Stimulated activated CD8-positive, alpha-beta memory T cell treated with anti-CD3 and anti-CD28 coated beads, Interleukin-12 subunit alpha, Interleukin-12 subunit beta, amount 100 ng/mL, for 4 hours (primary cell): ENCODE measurements at places on chromosomes 5 and 9.

DNA sequence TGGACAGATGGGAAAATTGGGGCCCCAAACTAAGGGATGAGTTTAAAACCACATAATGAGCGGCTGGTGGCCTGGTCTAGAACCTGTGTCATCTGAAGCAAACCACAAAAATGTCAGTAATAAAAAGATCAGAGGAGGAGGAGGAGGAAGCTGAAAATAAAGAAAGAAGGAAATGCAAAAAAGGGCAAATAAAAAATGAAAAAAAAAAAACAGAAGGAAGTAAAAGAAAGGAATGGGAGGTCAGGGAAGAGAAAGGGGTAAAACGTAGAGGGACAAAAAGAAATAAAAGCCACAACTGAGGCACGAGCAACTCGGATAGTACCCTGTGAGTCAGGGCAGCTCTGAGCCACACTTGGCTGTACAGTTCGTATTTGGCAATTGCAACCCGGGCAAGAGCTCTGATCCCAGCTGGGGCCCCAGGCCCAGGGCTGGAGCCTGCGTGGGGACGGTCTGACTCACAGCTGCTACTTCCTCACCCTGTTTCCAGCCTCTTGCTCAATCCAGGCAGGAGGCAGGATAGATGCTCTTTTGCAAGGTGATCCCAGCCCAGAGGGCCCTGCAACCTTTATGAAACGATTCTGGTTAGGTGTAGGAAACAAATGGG is 137.9 kb upstream of the TRIM32 start:
- no peak for DNase-seq

GRCh38 chr5:78295035-78295961 is 800 bp upstream of the AP3B1 start:
- DNase-seq: peak; percentile 27

GRCh38 chr9:130050462-130050861 is 3.2 kb upstream of the GPR107 start:
- no peak for DNase-seq

DNA sequence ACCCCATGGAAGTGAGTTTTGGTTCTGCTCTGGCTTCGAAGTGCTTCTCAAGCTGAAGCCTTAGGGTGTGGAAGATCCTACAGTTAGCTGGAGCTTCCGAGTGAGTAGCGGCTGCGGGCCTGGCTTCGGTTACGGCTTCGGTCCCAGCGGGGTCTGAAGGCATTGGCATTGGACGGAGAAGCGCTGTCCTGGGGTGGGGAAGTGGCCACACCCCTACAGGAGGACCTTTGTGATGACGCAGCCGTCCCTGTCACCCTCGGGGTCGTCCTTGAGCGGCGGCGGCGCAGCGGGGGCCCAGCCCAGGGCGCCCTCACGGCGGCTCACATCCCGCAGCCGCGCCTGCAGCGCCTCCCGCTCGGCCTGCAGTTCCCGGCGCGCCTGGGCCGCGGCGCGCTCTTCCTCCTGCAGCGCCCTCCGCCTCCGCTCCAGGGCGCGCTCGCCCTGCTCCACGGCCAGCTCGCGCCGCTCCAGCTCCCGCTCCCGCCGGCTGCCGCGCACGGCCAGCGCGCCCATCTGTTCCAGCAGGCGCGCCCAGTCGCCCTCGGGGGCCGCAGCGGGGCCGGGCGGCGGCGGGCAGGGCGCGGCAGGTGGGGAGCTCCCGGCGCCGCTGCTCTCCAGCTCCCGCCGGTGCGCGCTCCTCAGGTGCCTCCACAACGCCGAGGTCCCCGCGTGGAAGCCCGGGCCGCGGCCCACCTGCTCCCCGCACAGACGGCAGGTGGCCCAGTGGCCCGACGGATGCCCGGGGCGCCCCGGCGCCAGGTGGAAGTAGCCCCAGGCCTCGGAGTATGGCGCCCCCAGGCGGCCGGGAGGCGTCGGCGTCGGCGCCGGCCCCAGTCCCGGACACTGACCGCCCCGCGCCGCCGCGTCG is 9.9 kb downstream of the ZBED3 start:
- peak; percentile 14 for DNase-seq

GRCh38 chr5:14451871-14452270 is 129.7 kb upstream of the OTULINL start:
- no peak for DNase-seq

DNA sequence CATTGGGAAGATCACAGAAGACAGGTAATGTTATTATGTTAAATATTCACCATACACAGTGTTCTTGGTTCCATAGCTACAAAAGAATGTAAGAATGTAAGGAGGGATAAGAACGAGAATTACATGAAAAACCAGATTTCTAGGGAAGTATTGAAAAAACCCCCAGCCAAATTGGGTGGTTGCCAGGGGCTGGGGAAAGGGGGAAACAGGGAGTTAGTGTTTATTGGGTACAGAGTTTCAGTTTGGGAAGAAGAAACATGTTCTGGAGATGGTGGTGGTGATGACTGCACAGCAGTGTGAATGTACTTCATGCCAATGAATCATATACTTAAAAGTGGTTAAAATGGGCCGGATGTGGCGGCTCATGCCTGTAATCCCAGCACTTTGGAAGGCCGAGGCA is 40.3 kb downstream of the GLRX start:
- no peak for DNase-seq

DNA sequence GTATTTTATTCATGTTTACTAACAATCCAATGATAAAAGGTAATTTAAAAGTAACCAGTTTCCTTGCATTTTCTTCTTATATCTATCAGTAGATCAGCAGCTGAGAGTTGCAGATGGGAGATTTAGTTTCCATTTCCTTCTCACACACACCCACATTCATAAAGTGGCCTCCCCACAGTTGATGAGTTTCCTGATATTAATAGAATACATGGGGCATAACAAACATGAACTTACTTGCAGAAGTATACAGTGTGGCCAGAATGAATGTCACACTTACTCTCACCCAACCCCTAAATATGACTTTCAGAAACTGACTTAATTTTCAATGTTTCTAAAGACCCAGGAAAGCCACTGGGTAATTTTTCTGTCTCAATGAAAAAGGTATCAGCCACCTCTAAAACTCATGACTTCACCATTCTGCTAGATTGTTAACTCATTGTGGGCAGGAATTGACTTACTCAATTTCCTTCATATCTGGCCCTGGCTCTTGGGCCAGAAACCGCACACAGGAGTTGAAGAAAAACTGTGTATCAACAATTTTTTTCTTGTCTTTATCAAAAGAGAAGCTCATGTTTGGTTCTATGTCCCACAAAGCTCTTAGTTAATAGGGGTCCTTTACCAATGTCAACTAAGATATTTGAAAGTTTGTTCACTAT is 63.5 kb upstream of the OSMR start:
- no peak for DNase-seq

- no peak for DNase-seq
Measured at GRCh38 chr9:111598733-111599091, 735 bp downstream of the PTGR1 start.
